ENCODE measurements at places on chromosomes 16 and 17. TPM values are rescaled to one million over a fixed set of nuclear protein-coding genes. Genes with fewer than 3 reads are reported as not detected.

DNA sequence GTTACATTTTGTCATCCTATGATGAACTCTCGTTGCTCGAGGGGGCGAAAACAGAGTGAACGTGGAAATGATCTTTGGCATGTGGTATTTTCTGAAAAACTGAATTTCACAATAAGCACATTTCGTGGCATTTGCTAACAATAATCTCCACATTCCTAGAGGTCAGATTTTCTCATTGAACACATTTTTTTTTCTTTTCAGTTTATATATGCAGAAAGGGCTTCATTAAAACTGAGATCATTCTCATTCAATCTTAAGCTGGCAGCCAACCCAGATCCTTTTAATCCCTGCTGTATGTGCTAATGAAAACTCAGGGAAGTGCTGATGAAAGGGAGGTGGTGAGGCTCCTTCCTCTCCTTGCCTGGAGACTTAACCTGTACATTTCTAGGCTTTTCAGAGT is 52.6 kb downstream of the PRKCA start:
- DNase-seq = no peak

DNA sequence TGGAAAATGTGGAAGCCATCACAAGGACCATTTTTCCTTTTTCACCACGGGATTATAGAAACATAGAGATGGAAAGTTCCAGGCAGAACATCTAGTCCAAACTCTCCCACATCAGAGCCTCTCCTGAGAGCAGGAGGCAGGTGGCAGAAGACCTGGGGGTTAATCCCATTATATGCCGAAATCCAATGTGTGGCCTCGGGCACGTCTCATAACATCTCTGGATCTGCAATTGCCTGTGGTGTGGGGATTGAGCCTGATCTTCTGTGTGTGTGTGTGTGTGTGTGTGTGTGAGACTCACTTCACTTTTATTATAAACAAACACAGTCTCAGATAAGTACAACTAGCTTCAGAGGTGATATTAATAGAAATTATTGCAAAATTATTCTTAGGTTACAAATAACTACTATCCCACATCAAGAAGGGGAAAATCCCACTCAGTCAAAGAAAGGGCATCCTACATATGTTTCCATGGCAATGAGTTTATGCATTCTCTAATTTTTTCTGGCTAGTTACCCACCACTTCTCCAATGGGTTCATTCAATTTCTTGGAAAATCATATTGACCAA is 199.1 kb downstream of the FOXL1 start:
- DNase-seq = no peak

DNA sequence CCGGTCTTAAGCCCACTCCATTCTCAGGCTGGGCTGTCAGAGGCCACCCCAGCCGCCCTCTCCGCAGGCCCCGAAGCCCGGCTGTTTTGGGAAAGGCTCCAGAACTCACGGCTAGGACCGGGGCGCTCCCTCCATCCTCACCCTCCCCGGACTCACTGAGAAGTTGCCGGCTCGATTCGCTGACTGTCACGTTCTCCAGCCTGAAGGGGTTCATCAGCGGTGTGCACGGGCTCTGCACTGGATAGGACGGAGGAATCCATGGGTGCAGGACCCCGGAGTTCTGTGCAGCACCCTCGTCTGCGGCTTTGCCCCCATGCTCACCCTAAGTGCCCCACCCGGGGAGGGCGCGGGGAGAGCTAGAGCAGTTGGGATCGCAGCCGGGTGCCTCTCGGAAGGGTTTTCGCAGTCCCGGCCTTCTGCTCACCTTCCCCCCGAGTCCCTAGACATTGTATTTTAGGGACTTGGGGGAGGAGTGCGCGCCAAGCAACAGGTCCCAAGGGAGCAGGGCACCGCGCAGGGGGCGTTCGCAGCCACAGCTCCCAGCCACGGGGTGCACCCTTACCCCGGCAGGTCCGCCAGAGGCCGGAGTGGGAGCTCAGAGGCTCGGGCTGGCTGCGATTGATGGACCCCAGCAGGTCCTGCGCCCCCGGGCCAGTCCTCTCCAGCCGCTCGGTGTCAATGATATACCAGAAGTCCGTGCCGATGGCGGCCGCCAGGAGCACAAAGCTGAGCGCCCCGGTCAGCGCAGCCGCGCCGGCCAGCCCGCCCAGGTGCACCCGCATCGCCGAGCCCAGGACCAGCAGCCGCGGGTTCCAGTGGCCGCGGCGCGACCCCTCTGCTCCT is 1.0 kb downstream of the TMEM114 start:
- DNase-seq = no peak

DNA sequence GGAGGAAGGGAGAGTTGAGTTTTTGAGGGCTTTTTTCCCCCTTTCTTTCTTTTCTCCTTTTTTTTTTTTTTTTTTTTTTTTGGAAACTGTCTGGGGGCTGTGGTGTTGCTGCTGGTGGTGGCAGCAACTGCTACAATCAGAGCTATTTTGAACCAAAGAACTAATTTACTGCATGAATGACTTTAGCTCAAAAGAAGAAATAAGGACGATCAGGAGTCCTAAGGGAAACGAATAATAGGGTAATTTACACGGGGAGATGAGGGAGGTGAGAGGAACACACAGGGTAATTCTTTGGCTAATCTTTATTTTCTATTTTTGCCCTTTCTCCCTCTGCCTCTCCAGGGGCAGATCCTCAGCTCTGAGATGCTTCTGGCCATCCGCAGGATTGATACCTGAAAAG is 119.8 kb downstream of the TMEM132E start:
- no peak for DNase-seq

- no peak for DNase-seq
These were observed 32.8 kb downstream of the CACNA1G start for GRCh38 chr17:50593321-50593720.

DNA sequence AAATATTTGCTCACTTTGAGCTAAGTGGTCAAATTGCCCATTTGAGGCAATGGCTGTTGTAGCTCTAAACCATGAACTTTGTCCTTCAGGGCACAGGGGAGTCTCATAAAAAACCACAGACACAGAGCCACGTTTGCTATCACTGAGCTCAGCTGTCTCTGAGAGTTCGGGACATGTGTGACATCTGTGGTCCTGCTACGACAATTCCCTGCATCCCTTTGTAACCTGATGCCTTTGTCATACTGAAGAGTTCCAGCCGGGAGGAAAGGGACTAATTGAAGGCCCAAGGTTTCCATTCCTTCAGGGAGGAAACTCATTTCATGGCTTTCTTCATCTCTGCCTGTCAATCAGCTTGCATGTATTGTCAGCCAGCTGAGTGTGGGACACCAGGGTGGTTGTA is 599.4 kb upstream of the CDH5 start:
- DNase-seq = no peak

Gene NUPR1
- 4.8 TPM for total RNA-seq

Gene HBA2
- not detected for total RNA-seq

Gene RANBP10
- total RNA-seq = 27.3 TPM

GRCh38 chr17:61770752-61771533 is 92.4 kb downstream of the BRIP1 start:
- DNase-seq = no peak

- no peak for DNase-seq
These were observed 58.7 kb downstream of the CMC2 start for GRCh38 chr16:80947708-80948625.

DNA sequence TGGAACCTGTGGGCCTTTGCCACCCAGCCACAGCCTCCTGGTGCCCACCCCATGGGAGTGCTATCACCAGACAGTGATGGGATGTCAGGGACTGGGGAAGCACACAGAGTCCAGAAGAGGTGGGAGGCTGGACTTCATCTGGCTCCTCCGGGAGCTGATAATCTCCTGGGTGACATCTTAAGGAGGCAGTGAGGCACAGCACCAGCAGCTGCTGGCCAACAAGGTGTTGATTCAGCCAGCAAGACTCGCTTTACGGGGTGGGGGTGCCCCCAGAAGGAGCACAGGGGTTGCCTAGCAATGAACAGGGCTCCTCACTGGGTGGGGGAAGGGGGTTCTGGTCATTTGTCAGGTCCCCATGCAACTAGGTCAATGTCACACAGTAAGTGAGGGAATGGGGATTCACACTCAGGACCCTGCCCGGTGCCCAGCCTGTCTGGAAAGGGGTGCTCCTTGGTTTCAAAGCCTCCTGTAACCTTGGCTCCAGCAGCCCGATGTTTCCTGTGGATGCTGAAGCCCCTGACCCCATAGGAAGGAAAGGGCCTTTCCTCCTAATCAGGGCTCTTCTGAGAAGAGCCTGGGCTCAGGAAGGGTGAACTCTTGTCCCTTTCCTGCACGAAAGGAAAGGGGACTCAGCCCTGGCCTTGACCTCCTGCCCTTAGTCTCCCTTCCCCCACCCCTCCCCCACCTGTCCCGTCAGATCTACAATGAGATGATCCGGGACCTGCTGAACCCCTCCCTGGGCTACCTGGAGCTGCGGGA is 17.7 kb downstream of the KIF19 start:
- DNase-seq = no peak

- no peak for DNase-seq
These were observed 296.2 kb downstream of the SEC14L1 start for GRCh38 chr17:77437017-77437416.

DNA sequence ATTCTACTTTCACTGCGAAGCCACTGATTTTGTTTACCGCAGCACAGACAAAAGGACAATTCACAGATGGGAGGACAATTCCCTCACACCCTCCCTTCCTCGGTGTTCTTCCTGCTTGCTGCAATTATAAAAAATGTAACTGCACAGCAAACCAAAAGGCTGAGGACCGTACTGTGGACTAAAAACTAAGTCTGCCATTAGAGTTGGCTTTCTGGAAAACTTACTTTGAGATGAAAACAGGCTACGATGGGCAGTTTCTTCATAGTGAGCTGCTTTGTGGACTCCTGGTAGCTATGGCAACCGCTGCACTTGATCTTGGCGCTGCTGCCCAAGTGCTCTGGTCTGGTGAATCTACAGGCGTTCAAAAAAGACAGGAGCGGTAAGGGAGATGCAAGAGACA is 35.2 kb downstream of the USP22 start:
- DNase-seq = no peak

Measured in type B pancreatic cell (in vitro differentiated cells).